ENCODE measurements at places on chromosomes 6 and 20.

GRCh38 chr6:125222531-125223455 is 69.2 kb downstream of the TPD52L1 start:
- no peak for DNase-seq

GRCh38 chr20:36309643-36310042 is 3.5 kb downstream of the DLGAP4 start:
- no peak for DNase-seq

DNA sequence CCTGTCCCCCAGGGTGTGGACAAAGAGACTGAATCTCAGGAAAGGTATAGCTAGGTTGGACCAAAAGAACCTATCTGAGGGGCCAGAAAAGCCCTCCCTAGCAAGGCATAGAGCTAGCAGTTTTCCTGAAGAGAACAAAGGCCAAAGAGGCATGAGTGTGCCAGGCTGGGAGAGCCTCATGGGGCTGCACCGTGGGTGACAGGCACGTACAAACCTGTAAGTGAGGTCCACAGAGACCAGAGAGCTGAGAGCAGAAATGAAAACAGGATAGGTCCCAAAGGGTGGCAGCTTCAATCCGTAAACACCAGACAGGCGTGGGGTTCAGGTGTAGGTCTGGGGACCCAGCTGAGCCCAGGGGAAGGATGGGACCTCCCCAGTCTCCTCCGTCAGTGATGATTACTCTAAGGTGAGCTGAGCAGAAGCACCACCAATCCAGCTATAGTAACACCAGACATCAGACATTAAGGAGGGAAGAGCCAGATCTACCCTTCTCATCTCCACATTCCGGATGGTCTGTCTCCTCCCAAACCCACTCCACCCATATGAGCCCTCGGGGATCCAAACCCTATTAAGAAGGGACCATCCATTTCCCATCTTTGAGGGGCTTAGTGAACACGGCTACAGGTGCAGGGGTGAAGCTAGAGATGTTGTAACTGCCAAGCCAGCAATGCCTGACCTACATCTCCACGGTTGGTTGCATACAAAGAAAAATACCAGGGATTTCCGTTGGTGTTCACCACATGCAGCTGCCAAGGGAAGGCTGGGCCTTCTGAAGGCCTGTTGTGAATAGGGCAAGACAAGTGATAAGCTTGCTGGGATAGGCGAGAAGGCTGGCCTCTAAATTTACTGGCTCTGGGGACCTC is 38.3 kb downstream of the BCL2L1 start:
- DNase-seq: no peak

DNA sequence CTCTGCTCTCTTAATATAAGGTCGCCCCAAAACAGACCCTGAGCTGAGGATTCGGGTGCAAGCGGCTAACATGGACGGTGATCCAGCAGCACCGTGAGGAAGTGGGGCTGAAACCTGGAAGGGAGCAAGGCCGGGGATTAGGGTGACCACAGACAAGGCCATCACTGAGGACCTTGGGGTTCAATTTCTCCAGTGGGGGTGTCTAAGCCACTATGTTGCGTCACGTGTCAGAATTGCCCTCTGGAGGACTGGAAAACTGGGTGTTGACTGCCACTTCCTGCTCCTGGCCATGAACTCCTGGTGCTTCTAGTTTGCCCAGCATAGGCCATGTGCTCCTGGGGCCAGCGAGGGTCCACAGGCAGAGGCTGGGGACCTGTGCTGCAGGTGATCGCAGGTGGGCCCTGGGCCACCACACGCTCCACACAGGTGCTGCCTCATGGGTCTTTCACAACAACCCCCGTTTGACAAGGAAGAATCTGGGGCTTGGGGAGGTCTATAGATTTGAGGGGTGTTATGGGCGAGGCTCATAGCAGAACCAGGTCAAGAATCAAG is 101.9 kb downstream of the CDH26 start:
- no peak for DNase-seq

GRCh38 chr6:101042966-101043365 is 161.8 kb upstream of the ASCC3 start:
- no peak for DNase-seq

DNA sequence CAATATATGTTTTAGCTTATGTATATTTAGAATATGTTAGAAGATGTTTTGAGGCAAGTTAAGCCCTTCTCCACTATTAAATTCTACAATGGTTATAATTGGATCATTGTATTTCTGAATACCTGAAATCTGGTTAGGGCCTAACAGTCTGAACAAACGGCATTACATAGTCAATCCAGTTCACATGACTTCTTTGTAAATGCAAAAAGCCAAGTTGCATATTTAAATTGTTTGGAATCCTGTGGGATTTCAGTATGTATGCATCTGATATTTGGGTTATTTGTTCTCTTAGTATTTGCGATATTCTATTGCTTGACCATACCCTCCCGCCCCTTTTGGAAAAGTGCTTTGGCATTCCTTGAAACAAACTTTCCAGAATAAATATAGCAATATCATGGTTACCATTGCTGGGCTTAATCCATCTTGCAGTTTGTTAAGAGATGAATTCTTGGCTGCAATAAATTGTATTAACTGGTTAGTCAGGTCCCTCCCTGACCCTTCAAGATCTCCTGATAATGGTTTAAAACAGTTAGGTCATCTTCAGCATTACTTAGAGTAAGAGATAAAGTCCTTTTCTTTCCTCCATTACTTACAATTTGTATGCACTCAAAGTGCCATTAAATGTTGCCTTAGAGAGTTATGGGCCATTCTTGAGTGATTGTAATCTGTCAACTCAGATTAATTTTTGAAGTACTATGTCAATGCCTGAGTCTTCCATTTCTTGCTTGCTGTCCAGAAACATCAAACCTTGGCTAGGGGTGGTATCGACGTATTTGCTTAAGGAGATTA is 36.5 kb downstream of the LRRC1 start:
- DNase-seq: no peak
